NCI-H1105 treated with DMSO at 0.1 percent for 48 hours (cell line): ENCODE measurements at places on chromosomes 1 and 21.

- no peak for DNase-seq
Measured at GRCh38 chr1:240399381-240399780, 212.6 kb downstream of the GREM2 start.

- no peak for DNase-seq
Measured at GRCh38 chr1:9018333-9018732, 7.9 kb downstream of the SLC2A7 start.

GRCh38 chr1:39196244-39197215 lies 8.0 kb upstream of the MACF1 start:
- no peak for DNase-seq

GRCh38 chr1:205517763-205518162 lies 13.3 kb downstream of the CDK18 start:
- DNase-seq = no peak

DNA sequence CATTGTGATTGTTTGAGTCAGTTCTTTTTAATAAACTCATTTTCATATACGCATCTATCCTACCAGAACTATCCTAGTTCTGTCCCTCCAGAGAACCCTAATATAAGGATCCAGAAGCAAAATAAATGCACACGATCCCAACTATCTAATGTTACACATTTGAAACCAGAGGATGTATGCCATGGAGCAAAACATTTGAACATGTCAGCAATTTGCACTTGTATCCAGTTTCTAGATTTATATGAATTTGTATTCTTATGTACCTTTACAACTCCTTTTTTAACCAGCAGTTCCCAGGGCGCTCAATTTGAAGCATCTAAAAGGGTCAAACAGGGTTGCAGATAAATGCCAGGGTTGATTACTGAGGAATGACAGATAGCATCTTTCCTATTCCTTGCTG lies 2.1 kb downstream of the EXTL2 start:
- no peak for DNase-seq

DNA sequence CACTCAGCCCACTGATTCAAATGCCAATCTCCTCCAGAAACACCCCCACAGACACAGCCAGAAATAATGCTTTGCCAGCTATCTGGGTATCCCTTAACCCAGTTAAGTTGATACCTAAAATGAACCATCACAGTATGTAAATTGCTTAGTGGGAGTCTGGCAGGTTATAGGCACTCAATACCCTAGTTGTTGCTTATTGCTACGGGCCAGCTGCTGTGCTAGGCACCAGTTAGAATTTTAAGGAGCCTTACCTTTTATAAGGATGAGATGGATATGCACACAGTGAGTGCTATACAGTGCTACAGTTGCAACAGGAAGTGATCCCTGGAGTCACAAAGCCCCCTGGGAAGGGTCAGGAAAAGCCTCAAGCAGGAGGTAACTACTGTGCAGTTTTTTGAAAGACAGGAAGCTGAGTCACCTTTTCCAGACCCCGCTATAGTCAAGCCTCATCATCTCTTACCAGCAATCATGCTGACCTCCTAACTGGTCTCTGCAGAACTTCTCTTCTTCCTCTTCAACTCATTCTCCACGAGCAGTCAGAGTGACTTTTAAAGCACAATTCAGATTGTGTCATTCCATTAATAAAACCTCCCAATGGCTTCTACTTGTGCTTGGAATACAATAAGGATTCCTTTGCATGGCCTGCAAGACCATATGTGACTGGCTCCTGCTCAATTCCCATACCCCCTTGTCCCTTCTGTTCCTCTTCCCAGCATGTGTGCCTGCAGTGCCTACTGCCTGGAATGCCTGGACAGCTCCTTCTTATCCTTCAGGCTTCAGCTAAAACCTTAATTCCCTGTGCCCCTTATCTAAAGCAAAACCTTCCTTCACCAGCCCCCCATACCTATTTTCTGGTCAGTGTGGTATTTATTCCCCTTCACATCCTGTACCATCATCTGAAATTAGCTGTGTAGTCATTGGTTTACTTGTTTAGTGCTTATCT lies 10.4 kb upstream of the TLR5 start:
- no peak for DNase-seq

DNA sequence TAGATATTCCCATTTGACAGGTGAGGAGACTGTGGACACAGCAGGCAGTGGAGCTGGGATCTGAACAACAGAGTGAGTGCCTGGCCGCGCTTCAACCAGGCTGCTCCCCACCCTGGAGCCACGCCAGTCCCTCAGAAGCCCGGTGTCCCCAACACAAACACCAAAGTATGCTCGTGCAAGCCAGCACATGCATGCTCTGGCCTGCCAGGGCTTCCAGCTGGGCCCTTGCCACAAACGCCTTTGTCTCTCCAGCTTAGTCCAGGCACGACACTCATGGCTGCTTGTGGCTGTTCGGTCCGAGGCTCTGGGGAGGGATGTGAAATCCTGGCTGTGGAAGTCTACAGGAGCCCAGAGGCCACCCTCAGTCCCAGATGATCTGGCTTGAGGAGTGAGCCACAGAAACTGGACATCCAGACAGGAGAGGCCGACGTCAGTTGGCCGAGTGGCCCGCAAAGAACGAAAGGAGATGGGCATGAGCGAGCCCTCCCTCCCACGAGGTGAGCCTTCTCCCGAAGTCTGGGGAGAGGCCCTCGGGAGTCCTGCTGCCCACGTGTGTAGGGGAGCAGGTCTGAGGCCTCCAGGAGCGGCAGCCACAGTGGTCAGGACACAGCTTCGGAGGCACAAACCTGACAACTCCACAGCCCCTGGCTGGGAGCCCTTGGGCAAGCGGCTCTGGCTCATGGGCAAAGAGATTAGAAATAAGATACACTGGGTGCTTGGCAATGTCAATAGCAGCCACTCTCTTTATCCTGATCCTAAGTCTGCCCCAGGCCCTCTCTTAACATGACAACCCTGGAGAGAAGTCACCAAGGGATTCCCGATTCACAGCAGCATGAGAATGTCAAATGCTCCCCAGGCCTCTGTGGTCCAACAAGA lies 117.1 kb upstream of the IFFO2 start:
- DNase-seq = peak; percentile 36

DNA sequence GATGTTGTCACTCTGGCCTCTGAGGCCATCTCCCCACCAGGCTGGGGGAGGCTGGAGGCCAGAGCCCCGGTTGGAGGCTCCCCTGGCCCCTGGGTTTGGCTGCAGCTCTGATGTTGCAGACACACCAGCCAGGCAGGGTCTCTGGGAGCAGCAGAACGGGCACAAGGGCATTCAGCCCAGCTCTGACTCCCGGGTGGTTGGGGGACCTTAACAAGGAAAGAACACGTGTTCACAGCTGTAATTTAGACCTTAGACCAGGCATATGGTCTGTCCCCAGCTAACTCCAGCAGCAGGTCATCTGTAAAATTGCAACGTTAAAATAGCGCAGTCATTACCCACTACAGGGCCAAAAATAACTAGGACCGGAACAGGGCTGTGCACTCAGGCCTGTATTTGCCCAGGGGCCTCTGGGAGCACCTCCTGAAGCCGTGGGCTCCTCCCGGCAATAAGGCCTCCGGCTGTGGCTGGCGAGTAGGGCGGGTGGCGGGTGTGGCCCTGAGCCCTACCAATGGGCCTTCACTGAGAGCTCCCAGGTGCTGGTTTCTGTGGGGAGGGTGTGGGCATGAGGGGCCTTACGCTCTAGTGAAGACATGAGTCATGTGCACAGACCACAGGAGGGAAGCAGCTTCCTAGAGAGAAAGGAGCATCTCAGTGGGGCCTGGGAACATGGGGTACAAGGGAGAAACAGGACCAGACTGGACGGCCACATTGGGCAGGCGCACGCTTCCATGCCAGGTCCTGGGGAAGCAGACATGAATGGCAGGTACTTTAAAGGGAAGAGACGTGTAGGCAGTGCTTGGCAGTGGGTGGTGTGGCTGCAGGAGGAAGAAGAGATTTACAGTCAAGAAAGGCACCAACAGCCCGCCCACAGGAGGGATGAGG lies 6.1 kb downstream of the LDLRAP1 start:
- DNase-seq = no peak

- DNase-seq = no peak
Measured at GRCh38 chr1:204599596-204599995, 83.4 kb downstream of the MDM4 start.

GRCh38 chr1:240320659-240321058 lies 229.0 kb downstream of the FMN2 start:
- DNase-seq = no peak

DNA sequence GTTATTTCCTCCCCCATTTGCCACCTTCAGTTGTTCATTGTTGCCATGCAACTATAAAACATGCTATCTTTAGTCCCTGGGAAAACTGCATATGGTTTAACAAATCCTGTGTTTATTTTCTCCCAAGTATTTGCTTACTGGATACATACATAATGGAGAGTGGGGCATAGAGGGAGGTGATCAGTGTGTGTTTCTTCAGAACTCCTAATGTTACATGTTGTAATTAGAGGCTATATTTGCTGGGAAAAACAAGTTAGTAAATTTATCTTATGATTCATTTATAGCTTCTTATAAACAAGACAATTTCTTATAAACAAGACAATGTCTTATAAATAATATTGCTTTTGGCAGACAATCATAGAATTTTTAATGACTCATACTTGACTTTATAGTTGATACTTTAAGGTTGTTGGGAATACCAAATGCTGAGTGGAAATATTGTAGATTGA lies 7.3 kb upstream of the GIPC2 start:
- no peak for DNase-seq

GRCh38 chr21:43204638-43205037 lies 35.8 kb downstream of the CRYAA start:
- no peak for DNase-seq

DNA sequence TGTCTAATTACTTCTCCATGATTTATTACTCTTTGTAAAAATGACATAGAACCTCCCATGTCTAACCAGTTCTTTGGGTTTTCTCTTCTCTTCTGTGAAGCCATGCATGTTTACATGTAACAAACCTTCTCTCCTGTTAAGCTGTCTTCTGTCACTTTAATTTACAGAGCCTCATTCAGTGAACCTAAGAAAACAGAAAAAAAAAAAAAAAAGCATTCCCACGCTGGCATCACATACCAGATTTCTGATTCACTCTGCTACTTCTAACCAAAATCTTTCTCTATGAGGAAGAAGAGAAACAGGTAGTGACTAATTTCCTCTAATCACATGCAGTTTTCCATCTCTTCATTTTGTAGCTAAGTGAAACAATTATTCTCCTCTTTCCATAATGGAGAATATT lies 141.4 kb upstream of the CXADR start:
- DNase-seq = no peak

GRCh38 chr1:154567386-154568156 lies at the start of gene CHRNB2:
Gene CHRNB2, plus strand, starts transcription at chr1:154567778. Its CDS starts 267 bp downstream, at chr1:154568045.
- DNase-seq = peak; percentile 85

DNA sequence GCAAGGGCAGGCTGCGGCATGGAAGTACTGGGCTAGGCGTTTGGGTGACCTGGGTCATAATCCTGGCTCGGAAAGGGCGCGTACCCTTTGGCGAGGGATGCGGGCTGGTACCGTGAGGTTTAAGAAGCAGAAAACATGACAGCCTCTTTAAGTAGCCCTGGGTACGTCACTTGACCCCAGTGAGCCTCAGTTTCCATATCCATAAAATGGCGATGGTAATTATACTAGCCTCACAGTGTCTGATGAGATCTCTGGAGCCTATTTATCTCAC lies 700 bp downstream of the PIGV start:
- DNase-seq = no peak

DNA sequence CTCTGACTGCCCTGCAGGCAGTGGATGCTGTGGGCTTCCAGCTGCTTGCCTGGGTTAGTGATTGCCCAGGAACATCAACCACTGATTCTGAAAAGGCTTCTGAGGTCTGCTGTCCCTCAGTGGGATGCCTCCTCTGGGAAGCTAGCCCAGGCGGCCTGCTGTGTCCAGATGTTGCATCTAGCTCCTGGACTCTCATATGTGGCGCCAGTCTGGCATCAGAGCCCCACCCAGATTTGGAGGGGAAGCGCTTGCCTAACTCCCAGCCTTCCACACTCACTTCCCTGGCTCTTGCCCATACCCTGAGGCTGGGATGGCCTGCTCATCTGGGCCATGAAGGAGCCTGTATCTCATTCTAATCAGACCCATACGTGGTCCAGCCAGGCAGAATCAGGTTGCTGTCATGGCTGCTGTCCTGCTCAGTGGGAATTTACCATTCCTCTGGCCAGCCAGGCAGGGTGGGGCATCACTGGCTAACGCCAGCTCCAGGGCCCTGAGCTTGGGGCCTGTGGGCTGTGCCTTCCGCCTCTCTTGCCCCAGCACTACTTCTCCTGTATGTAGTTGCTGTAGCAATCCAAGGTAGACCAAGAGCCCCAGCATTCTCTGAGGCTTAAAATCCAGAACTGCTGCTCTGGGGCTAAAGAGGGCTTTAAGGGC lies 4.1 kb downstream of the CSF1 start:
- no peak for DNase-seq

DNA sequence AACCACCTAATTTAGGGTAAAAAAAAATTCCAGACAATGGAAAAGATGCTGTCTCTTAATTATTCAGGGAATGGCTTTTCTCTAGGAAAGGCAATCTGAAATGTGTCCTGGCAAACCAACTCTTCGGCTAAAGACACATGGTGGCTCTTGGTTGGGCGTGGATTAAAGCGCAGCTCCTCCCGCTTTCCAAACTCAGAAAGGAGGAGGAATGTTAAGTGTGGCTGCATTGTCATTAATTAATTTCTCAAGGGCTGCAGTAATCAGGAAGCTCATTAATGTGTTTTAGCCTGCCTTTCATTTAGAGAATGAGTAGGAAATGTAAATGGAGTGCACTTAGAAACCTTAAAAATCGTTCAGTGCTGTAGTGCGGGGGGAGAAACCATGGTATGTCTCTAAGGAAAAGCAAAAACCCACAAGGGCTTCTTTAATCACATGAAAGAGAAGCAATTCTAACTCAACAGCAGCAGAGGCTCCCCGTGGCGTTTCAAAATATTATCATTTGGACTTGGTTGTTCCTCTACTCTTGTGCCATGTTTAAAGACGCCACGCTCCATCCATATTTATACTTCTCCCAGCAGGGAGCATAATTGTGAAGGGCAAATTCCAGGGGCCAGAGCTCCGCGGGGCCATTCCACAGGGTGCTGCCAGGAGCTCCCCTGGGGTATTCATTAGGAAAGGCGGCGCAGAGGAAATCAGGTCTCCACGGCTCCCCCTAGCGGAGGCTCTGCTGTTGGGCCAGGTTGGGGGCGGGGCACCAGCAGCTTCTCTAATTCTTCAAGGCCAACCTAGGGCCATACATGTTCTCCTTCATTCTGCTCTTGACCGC lies 91.9 kb upstream of the SSX2IP start:
- peak; percentile 60 for DNase-seq
